ENCODE measurements at places on chromosomes 4 and X.

DNA sequence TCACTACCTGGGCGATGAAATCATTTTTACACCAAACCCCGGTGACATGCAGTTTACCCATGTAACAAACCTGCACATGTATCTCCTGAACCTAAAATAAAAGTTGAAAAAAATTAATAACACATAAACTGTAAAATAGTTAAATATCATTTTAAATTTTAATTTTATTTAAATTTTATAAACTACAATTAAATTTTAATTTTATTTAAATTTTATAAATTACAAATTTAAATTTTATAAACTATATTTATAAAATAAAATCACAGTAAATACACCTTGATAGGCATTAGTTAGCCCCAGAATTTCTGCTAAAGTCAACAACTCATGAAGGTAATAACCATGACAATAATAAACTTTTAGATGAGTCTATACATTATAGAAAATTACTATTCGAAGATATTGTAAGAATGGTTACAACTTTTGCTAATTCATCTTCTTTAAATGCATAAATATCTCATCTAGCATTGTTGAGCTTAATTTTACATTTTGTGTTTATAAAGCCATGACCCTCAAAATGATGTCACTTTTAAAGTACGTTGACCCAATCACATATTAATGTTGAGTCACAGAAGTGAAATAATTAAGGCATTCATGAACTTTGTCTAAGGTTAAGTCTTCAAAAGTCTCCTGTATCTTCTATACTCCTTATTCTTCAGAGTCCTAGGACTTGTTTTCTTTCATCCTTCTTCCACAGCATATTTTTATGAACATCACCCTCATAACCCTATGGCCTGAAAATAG, 755.8 kb upstream of the LCORL start:
- DNase-seq = no peak

DNA sequence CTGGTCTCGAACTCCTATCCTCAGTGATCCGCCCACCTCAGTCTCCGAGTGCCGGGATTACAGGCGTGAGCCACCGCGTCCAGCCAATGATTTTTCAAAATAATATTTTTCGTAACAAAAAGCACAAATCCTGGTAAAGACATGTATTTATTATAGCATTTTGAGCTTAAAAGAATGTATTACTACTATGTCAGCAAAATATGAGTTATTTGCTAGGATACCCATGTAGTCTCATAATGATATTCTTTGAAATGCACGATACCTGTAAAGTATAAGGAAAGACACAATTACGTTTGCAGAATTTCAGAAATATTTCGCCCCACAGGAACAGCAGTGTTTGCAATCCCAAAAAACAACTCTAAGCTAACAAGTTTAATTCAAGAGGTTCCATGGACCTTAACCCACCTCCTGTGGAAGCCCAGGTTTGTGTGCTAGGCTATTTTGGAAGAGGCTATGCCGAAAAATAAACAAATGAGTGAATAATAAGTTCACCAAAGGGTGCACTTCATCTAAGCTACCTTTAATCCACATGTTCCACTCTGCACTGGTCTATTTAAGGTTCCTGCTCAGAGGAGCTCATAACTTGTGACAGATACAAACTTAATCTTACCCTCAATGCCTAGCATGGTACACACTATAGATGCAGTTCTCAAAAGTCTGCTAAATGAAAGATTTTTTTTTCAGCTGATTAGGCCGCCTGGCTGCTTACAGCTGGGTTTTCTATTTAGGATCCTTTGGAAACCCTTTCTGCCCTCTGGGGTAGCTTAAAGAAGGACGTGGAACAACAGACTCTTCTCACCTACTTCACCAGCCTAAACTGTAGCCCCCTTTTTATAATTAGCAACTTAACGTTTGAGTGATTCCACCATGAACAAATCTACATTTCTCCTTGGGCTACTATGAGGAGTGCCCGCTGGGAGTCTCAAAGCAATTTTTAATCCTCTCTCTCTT, 5.0 kb downstream of the FRYL start:
- DNase-seq = no peak

DNA sequence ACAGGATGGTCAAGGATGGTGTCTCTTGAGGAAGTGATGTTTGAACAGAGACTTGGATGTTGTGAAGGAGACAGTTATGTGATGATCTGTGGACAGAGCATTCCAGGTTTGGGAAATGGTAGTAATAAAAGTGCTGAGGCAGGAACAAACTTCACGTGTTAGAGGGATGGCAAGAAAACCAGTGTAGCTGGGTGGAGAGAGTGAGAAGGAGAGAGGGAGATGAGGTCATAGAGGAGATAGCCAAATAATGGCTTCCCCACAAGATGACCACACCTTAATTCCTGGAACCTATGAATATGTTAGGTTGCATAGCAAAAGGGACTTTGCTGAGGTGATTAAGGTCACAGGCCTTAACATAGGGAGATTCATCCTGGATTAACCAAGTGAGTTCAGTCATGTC, 75.6 kb upstream of the GPR50 start:
- DNase-seq = no peak

- peak; percentile 48 for DNase-seq
Observed at GRCh38 chr4:125704726-125705125, 390.0 kb downstream of the FAT4 start.

GRCh38 chr4:2908686-2909085, 54.5 kb downstream of the NOP14 start:
- DNase-seq = no peak

GRCh38 chrX:13180807-13181206, 136.4 kb upstream of the FAM9C start:
- peak; percentile 70 for DNase-seq

DNA sequence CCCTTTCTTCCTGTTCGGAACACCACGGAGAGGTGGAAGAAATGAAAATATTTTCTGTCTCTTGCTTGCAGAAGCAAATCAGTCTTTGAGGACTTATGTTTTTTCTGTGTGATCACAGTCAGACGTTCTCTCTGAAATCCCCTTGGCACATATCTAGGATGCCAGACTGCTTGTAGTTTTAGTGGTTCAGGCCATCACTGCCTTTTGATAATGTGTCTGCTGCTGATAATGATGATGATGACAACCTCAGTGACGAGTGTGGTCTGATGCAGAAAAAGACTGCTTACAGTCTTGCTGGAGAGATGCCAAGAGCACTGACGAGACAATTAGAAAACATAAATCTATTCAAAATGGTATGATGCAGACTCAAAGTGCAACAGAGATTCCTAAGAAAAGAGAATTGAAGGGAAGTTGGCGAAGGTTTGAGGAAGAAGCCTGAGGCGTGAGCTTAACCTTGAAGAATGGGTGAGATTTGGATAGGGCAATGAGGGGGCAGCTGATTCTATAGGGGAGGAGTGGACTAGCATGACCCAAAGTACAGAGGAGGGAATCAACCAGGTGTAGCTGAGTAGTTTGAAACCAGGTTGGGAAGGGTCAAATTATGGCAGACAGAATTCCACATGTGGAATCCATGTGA, 7.9 kb downstream of the RAB33A start:
- DNase-seq = peak; percentile 57

DNA sequence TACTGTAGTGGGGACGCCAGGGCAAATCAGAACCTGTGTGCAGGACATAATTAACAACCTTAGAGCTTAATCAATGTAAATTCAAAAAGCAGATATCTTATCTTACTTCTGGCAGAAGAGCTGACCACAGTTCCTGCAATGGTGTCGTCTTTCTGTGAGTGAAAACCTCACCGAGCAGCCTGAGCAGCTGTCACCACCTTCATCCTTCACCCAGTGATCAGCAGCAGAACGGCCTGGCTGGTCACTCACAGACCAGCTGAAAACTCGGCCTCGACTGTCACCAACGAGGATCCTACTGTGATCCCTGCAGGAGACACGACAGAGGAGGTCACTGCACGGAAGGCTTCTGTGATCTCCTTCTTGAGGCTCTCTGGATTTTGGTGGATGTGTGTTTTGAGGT, 94.2 kb downstream of the CDS1 start:
- DNase-seq = no peak

- no peak for DNase-seq
Observed at GRCh38 chr4:115117651-115118050, 4.2 kb upstream of the NDST4 start.

GRCh38 chr4:179196511-179196910, 1754.3 kb upstream of the AGA start:
- no peak for DNase-seq

- DNase-seq = peak; percentile 37
Observed at GRCh38 chr4:54539500-54540029, 118.2 kb upstream of the KIT start.

DNA sequence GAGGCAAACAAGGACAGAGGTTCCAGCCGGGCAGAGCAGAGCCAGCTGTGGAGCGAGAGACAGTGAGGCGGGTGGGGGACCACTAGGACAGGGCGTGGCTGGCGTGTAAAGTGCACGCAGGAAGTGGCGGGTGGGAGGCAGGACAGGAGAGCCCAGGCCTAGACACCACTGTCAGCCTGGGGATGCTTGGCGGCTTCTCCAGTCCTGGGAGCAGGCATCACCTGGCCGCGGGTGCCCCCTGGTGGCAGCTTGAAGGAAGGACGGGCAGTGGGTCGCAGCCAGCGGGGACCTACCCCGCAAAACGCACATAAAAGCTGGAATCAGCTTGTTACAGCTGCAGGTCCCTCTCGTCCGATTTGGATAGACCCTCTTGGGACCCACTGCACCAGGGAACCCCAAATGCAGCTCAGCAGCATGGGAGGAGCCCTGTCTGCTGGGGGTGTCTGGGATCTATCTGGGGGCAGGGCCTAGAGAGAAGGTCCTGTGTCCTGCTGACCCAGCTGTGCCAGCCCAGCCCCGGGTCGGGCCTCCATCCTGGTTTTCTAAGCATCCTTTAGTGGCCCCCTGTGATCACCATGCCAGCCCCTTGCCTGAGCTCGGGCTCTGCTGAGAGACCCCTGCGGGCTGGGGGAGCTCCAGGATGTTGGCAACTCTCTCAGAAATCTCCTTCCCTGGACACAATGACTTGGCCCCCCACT, 57.7 kb downstream of the WFS1 start:
- peak; percentile 69 for DNase-seq

- peak; percentile 98 for DNase-seq
Observed at GRCh38 chr4:40316333-40316781, 18.8 kb upstream of the CHRNA9 start.

DNA sequence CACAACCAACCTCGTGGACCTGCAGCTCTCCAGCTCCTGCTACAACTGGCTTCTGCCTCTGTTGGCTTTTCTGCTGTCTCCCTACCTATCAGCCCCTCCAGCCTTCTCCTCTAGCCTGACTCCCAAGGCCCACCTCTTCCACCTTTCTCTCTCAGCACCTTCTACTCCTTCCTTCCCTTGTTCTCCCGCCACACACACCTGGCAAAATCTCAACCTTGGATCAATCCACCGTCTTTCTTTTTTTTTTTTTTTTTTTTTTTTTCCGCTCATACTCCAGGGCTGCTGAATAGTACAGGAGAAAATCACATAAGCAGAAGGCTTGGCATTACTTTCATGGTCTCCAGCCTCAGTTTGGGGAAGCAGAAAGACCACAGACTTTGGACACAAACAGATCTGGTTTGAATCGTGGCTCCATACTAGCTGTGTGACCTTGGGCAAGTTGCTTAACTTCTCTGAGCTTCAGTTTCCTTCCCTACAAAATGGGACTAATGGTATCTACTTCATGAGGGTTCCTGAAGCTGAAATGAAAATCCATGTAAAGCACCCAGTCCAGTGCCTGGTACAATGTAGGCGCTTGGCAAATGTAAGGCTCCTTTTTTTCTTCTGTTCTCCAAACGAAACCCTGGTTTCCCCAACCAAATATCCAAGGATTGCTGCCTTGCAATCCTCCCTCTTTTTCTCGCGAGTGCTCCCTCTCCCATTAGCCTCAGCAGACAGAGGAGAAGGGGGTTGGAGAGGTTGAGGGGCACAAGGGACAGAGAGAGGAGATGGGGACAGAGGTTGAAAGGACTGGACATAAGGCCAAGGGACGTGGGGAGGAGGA, 1.7 kb downstream of the FGD1 start:
- DNase-seq = peak; percentile 21

GRCh38 chr4:90127706-90128345, 632 bp downstream of the CCSER1 start:
- DNase-seq = no peak

GRCh38 chrX:54495814-54496516, at the start of gene FGD1:
TSS of gene FGD1 (minus strand) at chrX:54496234. CDS start at chrX:54495432, 802 bp downstream.
- peak; percentile 52 for DNase-seq

- DNase-seq = no peak
Observed at GRCh38 chr4:168646001-168646768, 149.3 kb downstream of the PALLD start.

DNA sequence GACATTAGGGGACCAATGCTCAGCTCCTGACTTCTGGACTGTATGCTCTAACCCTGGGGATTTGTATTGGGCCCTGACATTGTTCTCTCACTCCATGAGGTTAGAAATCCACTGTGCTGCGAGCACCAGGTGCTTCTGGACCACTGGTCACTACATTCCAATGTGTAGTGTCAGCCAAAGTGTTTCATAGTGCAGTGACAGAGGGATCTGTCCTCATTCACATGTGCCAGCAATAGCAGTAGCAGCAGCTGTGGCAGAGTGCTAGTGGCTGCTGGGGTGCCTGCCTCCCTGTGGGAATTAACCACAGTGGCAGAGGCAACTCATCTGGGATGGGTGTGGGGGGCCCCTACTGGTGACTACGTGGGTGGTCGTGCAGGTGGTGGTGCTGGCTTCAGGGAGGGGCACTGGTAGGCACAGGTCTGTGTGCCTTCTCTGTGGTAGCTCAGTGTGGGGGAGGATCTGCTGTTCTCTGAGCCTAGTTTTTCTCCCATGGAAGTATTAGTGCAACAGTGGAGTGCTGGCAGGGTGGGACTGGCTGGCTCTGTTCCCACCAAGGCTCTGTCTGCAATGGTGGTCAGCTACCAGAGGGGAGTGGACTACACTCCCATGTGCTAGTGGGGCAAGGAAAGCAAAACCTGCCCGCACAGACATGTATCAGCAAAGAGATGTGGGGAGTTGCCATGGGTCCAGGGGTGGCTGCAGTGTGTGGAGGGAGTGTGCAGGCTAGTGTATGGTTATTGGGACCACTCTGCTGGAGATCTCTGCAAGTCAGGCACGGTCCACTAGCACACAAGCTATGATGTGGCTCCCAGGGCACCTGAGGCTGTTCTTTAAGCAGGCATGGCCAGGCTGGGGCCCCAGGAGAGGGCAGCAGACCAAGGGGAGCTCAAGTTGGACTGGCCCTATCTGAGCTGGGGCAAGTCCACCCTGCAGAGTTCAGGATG, 78.5 kb downstream of the SCLT1 start:
- peak; percentile 13 for DNase-seq

GRCh38 chr4:68494688-68495087, 47.4 kb downstream of the TMPRSS11E start:
- no peak for DNase-seq

Measured in cardiac fibroblast (primary cell).